Activated T-helper 1 cell treated with Interleukin-2 at 50 U/mL for 16 hours (primary cell): ENCODE measurements at places on chromosomes 13 and 19.
A peak's percentile ranks its signal among the peaks of the same experiment; 100 is the strongest.

DNA sequence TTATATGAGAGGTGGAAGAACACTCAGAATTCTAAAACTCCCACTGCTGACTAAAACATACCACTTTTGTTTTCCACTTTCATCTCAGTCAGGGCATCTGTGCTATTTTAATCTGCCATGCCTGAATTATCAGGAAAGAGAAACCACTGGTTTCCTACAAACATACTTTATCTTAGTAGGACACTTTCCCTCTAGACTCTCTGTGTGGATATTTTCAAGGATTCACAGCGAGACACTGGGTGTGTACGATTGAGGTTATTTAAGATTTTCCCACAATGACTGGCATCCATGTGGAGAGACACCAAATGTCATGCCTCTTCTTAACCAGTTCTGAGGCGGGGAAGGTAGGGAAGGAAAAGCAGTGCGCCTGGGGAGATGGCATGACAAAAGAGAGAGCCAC, 212.2 kb downstream of the ENOX1 start:
- DNase-seq, result no peak

DNA sequence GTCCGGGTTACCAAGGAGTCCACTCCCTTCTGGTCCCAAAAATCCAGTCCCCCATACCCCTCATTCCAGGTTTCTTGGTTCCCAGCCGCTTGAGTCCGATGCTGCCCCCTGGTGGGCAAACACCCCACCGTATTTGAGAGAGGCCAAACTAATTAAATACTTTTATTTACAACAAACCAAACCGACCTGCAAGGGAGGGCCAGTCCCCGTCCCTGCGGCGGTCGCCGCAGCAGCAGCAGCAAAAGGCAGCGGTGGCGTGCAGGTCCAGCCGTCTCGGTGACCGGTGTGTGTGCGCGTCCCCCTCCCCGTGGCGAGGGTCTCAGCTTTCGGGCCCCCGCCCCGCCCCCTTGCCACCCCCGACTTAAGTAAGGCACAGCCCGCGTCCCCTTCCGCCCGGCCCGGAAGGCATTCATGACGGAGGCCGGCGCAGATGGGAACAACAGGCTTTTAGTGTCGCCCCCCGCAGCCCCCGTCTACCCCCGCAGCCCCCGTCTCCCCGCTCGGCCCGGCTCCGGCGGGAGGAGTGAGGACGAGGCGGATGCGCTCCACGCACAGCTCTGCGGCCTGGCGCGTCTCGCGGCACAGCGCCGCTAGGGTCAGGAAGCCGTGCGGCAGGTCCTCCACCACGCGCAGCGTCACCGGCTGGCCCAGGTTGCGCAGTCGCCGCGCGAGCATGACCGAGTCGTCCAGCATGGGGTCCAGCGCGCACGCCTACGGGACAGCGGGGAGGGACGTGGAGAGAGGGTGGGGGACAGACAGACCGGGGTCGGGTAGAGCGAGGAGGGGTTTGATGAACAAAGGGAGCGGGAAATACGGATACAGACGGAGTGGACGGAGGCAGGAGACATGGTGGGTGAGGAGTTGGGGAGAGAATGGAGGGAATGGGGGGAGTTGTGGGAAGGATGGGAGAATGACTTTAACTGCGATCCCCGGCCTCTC, 11.5 kb upstream of the CNFN start:
- DNase-seq, result peak; percentile 57

GRCh38 chr13:71866335-71867130, 471 bp downstream of the DACH1 start:
- DNase-seq, result no peak

DNA sequence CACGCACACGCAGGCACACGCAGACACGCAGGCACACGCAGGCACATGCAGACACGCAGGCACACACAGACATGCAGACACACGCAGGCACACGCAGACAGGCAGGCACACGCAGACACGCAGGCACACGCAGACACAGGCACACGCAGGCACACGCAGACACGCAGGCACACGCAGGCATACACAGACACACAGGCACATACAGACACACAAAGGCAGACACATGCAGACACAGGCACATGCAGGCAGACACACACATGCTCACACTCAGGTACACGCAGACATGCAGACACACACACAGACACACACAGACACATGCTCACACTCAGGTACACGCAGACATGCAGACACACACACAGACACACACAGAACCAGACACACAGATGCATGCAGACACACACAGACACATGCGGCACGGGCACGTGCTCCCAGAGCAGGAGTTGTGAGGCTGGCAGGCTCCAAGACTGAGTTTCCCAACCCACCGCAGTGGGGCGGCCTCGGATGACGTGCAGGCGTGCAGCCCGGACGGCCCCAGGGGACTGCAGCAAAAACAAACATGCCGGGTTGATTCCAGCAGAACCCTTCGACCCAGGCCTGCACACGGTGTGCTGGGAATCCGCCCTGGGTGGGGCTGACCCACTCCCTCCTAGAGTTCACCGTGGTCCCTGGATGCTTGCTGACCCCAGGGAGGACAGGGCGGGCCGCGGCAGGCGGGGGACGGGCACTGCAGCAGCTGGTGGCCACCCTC, 100.0 kb downstream of the GADD45B start:
- DNase-seq, result no peak

- DNase-seq, result no peak
Measured at GRCh38 chr19:17966550-17967256, at the start of gene KCNN1. KCNN1 (plus strand) TSS chr19:17967107; CDS start chr19:17973889, 6,782 bp downstream.

- DNase-seq, result no peak
Measured at GRCh38 chr13:87669379-87669978, 1.7 kb upstream of the SLITRK5 start.

DNA sequence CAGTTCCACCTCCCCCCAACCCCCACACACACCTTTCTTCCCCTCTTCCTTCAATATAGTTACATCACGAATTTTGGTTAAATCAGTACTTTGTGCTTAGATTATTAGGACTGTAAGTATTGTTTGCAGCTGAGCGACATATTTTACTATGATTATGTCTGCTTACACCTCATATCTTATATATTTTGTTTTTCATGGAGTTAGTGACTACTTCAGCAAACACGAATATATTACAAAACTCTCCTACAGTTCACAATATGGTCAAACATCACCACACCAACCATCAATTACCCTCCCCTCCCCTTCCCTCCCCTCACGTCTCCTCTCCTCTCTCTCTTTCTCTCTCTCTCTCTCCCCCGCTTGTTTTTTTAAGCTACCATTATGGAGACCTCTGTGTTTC, 152.9 kb downstream of the TBC1D4 start:
- no peak for DNase-seq

DNA sequence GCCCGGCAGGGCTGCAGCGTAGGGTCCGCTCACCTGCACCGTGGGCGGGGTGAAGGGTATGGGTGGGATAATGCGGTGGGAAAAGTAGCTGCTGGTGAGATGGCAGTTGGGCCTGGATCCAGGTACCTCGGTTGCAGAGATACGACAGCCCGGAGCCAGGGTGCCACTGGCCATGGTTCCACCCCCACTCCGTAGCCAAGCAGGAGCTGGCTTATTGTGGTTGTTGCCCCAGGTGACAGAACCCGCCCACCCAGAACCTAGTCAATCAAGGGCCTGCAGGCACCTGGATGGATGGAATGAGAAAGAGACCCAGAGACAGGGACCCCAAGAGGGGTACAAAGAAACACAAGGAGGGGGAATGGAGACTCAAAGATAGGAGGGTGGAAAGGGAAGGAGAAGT, 3.5 kb upstream of the LHB start:
- no peak for DNase-seq
